ENCODE measurements at places on chromosomes 3 and 15.

- no peak for DNase-seq
Measured at GRCh38 chr15:38389924-38390542, 63.9 kb upstream of the FAM98B start.

- no peak for DNase-seq
Measured at GRCh38 chr15:59632714-59633113, 21.1 kb downstream of the GCNT3 start.

GRCh38 chr3:99731499-99731898, 86.2 kb upstream of the CMSS1 start:
- DNase-seq: no peak

DNA sequence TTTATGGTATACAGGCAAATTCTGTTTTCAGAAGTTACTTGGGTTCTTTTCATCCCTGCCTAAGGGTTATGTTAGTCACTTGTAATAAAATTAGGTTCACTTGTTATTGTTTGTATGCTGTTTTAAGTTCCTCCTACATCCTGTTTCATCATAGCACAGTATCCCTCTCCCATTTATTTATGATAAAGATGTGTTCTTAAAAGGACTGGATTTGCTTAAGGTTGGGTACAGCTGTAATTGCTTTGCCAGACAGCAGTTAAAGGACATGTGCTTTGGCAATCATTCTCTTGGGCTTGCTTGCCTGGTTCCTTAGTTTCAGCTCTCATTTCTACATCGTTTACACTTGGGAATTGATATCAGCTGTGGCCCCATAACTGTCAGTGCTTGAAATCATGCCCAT, 11.7 kb downstream of the ATP2C1 start:
- DNase-seq: no peak

DNA sequence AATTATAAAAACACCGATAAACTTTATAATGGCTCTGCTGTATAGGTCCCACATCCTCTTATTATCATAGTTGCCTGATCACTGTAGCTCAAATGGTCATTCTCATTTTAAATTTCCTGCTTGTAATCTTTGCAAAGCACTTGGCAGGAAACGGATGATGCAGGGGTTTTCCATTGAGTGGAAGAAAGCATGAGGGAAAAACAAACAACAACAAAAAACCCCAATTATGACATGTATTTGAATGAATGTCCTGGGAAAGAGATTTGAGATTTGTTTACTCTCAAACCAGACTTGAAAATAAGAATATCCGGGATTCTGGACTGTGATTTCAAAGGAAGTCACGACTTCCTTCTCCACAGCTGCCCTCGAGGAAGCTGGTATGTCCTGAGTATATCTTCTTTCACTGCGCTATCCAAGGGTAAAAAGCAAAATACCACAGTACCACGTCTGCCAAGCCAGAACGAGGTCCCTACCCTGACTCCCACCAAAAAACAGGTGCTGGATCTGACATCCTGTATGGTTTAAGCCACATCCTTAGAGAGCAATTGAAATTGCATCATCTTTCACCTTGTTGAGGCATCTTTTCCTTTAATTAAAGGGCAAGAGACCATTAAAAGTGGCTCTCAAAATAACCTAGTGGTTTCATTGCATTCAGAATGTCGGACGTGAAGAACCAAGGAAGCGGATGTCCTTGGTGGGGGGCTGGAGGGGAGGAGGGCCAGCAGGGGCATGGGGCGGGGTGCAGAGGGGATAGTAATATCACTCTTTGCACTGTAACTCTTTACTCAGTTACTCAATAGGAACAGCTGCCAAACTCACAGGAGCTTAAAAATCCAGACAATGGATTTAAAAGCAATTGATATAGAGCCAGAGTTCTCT, 13.5 kb upstream of the TIPIN start:
- DNase-seq: peak; percentile 45

DNA sequence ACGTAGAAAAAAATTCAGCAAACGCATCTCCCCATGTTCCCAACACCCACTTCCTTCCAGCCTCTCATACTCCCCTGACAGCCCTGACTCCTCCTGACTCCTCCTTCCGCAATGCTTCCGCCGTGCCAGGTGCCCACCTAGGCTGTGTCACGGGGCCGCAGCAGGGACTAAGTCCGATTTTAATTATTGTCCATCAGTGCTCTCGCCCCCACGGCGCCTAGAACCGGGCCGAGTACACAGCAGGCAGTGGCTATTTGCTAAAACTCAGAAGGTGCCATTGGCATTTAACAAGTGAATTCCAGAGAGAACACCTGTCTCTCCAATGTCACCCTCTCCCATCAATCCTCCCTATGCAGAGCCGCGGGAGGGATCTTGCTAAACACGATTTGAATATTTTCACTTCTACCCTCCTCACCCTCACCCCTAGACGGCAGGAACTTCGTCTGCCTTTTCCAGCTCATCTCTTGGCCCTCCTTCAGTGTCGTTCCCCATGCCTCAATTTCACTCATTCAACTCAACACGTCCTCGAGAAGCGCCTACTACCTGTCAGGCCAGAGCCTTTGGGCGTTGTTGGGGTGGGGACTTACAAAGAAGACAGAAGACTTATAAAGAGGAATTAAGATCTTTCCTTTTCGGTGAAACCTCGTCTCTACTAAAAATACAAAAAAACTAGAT, 11.5 kb upstream of the SHF start:
- no peak for DNase-seq

GRCh38 chr15:97153356-97153965, 807.0 kb upstream of the ARRDC4 start:
- no peak for DNase-seq

DNA sequence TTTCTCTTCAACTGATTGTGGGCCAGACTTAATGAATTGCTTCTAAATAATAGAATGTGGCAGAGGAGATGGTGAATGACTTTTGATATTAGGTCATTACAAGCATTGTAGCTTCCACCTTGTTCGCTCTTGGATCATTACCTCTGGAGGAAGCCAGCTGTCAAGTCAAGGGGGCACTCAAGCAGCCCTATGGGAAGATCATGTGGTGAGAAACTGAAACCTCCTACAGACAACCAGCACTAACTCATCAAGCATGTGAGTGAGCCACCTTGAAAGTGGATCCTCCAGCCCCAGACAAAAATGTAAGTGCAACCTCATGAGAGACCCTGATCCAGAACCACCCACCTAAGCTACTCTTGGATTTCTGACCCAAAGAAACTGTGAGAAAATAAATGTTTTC, 109.8 kb upstream of the TBC1D5 start:
- no peak for DNase-seq

GRCh38 chr15:59741274-59741906, 52.3 kb upstream of the BNIP2 start:
- DNase-seq: no peak

DNA sequence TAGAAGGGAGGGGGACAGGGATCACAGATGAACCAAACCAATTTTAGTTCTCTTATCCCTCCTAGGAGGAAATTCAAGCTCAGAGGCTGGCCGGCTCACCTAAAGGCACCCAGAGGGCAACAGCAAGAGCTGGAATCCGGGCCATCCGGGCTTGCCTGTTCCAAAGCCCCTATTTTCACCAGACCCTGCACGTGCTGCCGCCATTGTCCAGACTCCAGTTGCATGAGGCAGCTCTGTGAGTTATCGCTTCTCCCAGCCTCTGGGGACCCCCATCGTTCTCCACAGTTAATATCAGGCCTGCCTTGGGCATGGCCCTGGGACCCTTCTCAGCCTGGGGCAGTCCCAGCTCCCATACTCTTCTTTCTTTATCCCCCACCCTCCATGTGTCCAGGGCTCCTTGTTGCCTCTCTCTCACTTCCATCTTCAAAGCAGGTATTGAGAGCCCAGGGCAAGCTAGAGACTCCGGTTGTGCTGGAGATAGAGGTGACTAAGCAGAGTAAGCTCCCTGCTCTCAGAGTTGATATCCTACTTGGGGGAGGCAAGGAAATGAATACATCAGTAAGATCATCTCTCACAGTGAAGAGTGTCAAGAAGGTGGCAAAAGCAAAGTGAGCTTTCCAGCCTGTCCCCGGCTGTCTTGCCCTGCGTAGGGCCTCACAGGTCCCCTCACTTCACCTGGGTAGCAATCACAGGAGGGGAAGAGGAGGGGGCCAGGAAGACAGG, 322.8 kb downstream of the UACA start:
- DNase-seq: no peak
